Activated T-helper 1 cell treated with anti-CD3 and anti-CD28 coated beads, Interleukin-12 subunit alpha, Interleukin-12 subunit beta, Interleukin-2, Interleukin-4 antibody, amounts not matched to agents 30 ng/mL and 10 ng/mL and 1 ng/mL, durations not matched to agents 14 hours and 24 hours and 36 hours (primary cell): ENCODE measurements at places on chromosomes 1 and 21. TPM values are rescaled to one million over a fixed set of nuclear protein-coding genes. Genes with fewer than 3 reads are reported as not detected.

The CAPN8 gene
- not detected in 2 replicates for total RNA-seq

The TMPRSS15 gene
- not detected in 2 replicates for total RNA-seq

The NES gene
- not detected in 2 replicates for total RNA-seq

The TMEM61 gene
- not detected in 2 replicates for total RNA-seq

The RPE65 gene
- total RNA-seq: not detected in 2 replicates

The MX1 gene
- total RNA-seq: 89.4 and 92.8 TPM in 2 replicates

The AADACL3 gene
- not detected in 2 replicates for total RNA-seq

The RNU1-1 gene
- 2,178 and 3,041 TPM in 2 replicates for total RNA-seq

The TDRD10 gene
- total RNA-seq: not detected in 2 replicates

The CELA2A gene
- not detected in 2 replicates for total RNA-seq

The LIN28A gene
- not detected in 2 replicates for total RNA-seq

The C1orf141 gene
- not detected in 2 replicates for total RNA-seq

The DAB1 gene
- total RNA-seq: not detected in 2 replicates

The EDN2 gene
- total RNA-seq: not detected in 2 replicates

The MKNK1 gene
- total RNA-seq: 48.7 TPM in 2 replicates

The PKP1 gene
- total RNA-seq: not detected in 2 replicates

The TNNI3K gene
- not detected in 2 replicates for total RNA-seq

The LMX1A gene
- not detected in 2 replicates for total RNA-seq

The KRTAP11-1 gene
- total RNA-seq: not detected in 2 replicates

The UBE2U gene
- total RNA-seq: not detected in 2 replicates

The KCNN3 gene
- 0.34 and 0.36 TPM in 2 replicates for total RNA-seq

The ADORA3 gene
- total RNA-seq: 0.10 and 0.20 TPM in 2 replicates

The TMEM200B gene
- total RNA-seq: 0.47 and 0.56 TPM in 2 replicates

The OLIG2 gene
- total RNA-seq: not detected in 2 replicates

The SLC6A17 gene
- total RNA-seq: 0.05 and 0.23 TPM in 2 replicates

The DDR2 gene
- 0.44 and 0.66 TPM in 2 replicates for total RNA-seq

The CFAP74 gene
- total RNA-seq: not detected in 2 replicates

The TRNP1 gene
- total RNA-seq: 2.0 TPM in 2 replicates

The OR2L8 gene
- 0.21 TPM in 1 of 2 replicates, not detected in the other for total RNA-seq

The ITPKB gene
- 38.3 and 38.5 TPM in 2 replicates for total RNA-seq

The RAB42 gene
- 0.27 TPM in 1 of 2 replicates, not detected in the other for total RNA-seq

The CYP4Z1 gene
- not detected in 2 replicates for total RNA-seq

The GJB5 gene
- not detected in 2 replicates for total RNA-seq

The TOMM20 gene
- 112 and 137 TPM in 2 replicates for total RNA-seq

The PCAT6 gene
- total RNA-seq: 1.1 and 1.7 TPM in 2 replicates

The RUNX3 gene
- total RNA-seq: 133 and 140 TPM in 2 replicates

The LRRC39 gene
- total RNA-seq: 0.36 and 1.0 TPM in 2 replicates

The TRIM17 gene
- 1.4 and 1.7 TPM in 2 replicates for total RNA-seq

The TCEA3 gene
- total RNA-seq: 2.0 and 2.6 TPM in 2 replicates

The KRTAP20-3 gene
- total RNA-seq: not detected in 2 replicates

The KPRP gene
- total RNA-seq: not detected in 2 replicates

The NHLH1 gene
- total RNA-seq: 0.52 and 0.66 TPM in 2 replicates

The ANGEL2 gene
- total RNA-seq: 44.2 and 46.1 TPM in 2 replicates

The CFH gene
- total RNA-seq: 0.42 and 0.54 TPM in 2 replicates

The POU3F1 gene
- total RNA-seq: 1.5 and 1.8 TPM in 2 replicates

The C4BPA gene
- not detected in 2 replicates for total RNA-seq

The COL9A2 gene
- total RNA-seq: 20.4 and 22.3 TPM in 2 replicates

The NPHS2 gene
- total RNA-seq: not detected in 2 replicates

The MAD2L2 gene
- 76.9 and 81.8 TPM in 2 replicates for total RNA-seq

The ALX3 gene
- not detected in 2 replicates for total RNA-seq

The PSMD4 gene
- total RNA-seq: 276 and 285 TPM in 2 replicates

The GALNT2 gene
- 67.6 and 67.9 TPM in 2 replicates for total RNA-seq

The AGMAT gene
- total RNA-seq: 34.4 and 34.5 TPM in 2 replicates
